NCI-H460 (cell line): ENCODE measurements at places on chromosomes 5 and 9.

DNA sequence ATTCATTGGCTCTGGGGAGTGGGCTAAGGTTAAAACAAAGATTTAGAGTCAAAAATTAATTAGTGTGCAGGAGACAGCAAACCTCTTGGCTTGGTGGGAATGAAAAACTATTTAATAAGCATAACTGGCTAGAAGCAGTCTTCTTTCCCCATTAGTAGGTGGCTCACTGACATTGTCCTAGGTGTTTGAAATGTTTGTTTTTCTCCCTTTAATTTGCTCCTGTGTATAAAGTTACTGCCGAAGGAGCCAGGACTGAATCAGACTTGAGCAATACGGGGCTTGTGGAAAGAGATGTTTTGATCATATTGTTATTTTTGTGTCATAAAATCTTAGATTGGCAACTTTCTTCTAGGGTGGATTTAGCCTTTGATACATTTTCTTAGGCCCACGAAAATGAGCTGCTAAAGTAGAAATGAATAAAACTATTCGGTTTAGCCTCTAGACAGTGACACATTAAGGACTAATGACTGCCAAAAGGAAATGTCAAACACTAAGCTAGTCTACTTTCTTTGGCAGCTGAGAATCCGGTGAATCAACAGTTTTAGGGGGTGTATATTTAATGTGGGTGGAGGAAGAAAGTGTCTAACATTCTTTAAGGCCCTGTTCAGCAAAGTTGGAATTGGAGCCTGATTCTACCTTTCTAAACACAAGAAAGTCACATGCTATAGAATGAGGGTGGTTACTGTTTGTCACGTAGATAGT lies 30.2 kb downstream of the LRRTM2 start:
- no peak for DNase-seq

GRCh38 chr9:16001856-16002255 lies 449.0 kb downstream of the CCDC171 start:
- no peak for DNase-seq

- DNase-seq = no peak
Measured at GRCh38 chr5:126883564-126884245, 106.8 kb downstream of the LMNB1 start.

DNA sequence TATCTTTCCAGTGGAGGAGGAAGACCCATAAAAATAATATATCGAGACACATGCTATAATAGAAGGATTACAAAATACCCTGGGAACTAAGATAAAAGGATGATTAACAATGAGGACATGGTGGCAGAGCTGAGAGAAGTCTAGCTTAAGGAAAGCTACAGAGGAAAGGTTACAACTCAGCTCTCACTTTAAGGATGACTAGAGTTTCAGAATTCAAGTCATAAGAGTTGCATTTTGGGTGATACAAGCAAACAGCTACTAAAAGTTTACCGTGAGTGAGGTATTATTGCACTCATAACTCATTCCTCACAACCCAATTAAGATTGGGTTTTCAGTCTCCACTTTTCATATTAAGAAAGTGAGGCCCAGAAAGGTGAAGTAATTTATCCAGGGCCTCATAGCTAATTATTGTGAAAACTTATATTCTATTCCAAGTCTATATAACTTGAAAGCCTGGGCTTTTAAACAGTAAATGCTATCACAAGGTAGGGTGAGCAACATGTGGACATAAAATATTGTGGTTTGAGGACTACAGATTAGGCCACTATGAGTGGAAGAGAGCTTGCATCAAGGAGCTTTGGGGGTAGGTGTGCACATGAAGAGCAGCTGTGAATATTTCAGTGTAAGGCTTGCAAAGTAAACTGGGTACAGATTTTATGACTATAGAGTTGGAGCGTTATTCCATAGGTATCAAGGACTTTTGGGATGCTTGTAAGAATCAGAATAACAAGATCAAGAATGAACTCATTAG lies 28.0 kb downstream of the JAKMIP2 start:
- DNase-seq = no peak

- DNase-seq = no peak
Measured at GRCh38 chr9:99845063-99845462, 23.4 kb downstream of the NR4A3 start.

- no peak for DNase-seq
Measured at GRCh38 chr5:35920890-35921289, 17.5 kb downstream of the CAPSL start.

DNA sequence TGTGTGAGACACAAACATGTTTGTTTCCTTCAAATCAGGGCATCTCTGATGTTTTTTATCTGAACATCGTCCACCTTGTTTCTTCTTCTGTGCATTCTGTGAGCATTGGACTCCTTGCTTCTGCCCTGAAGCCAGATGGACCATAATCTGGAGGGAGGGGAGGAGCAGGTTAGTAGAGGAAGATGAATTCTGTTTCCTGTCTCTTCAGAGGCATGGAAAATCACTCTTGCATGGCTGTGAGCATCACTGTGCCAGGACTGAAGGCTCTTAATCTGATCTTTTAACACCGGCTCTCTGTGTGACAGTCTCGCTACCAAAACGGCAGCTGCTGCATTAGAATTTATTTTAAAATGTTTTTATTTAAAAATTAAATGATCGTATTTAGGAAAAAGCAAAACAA lies 43.3 kb downstream of the TLE4 start:
- DNase-seq = no peak

DNA sequence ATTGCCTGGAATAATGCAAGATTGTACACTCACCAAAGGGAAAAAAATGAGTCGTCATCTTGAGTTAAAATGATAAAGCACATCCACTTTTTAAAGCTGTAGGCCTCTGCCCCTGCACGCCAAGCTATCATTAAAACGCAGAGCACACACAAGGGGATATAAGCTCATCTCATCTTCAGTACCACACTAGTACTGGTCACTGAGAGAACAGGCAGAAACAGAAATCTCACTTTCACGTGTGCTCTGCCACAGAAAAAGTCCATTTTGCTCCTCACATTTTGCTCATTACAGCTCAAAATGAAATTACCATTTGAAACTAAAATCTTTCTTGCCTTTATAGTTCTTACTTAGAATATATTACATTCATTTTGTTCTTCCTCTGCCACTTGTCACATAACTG lies 99.2 kb upstream of the SLC30A5 start:
- DNase-seq = no peak

- DNase-seq = no peak
Measured at GRCh38 chr5:2270467-2270866, 387.7 kb upstream of the IRX4 start.

DNA sequence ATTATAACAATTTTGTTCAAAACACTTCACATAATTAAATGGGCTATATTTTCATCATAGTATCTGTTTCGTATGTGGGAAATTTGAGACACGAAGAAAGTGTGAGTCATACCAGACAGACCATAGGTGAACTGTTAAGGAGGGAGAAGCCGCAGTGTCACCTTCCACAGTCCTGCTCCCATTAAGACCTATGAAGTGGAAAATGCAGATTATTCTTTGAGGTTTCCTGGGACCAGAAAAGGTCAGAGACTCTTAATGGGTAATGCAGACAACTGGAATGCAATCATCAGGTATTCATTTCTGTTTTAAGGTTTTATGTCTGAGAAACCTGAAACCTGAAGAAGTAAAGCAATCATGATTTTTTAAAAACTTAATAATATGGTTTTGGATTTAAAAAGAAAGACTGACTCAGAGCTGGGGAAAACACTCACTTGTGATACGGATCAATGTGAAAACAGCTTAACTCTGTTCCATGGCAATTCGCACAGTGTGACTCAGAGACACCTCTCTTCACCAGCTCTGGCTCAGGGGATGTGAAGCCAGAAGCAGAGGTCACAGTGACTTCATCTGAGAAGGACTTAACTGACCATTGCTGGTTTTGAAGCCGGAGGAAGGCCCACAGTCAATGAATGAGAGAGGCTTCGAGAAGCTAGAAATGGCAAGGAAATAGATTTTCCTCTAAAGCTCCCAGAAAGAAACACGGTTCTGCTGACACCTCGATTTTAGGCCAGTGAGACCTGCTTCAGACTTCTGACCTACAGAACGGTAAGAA lies 17.2 kb upstream of the GCNT1 start:
- no peak for DNase-seq

- DNase-seq = no peak
Measured at GRCh38 chr5:3324421-3325101, 271.1 kb upstream of the IRX1 start.

- DNase-seq = no peak
Measured at GRCh38 chr9:69104830-69105527, 69.1 kb upstream of the TJP2 start.

- DNase-seq = no peak
Measured at GRCh38 chr5:142015781-142016533, 3.1 kb upstream of the GNPDA1 start.

DNA sequence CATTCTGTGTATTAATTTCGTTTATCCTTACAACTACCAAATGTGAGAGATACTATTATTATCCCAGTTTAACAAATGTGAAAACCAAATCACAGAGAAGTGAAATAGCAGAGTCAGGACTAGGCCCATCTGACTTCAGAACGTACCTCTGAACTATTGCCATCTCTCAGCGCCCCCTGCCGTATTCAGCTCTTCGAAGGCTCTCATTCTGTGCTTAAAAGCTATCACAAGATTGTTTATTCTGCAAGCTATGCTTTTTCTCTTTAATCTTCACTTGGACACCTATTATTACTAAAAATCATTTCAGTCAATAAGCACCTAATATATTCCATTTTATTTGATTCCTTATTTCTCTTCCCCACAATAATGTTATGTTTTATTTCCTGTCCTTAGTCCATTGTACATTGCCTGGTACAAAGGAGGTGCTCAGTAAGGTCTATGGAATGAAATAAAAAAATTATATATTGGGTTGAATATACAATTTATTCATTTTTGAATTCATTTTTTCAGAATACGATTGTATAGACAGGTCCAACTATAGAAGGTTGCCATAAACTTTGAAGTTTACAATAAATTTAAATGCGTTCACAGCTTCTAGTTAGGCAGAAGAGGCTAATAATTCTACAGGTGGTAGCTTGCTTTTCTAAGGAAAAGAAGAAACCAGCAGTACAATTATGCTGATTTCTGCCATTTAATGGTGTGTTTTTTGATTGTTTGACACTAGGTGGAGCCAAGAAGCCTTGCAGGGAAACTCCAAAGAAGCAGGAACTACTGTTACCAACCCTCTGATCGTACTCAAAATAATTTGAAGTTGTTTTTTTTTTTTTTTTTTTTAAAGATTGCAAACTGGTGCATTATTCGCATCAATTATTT lies 202.2 kb upstream of the DMRTA1 start:
- DNase-seq = peak; percentile 58

- DNase-seq = no peak
Measured at GRCh38 chr5:179187229-179187678, 127.1 kb downstream of the ZNF354C start.

GRCh38 chr5:168314735-168315411 lies 23.4 kb downstream of the WWC1 start:
- DNase-seq = peak; percentile 62

- DNase-seq = no peak
Measured at GRCh38 chr9:119533504-119533903, 164.3 kb upstream of the BRINP1 start.

- DNase-seq = no peak
Measured at GRCh38 chr9:135885100-135885853, 22.1 kb downstream of the CAMSAP1 start.

DNA sequence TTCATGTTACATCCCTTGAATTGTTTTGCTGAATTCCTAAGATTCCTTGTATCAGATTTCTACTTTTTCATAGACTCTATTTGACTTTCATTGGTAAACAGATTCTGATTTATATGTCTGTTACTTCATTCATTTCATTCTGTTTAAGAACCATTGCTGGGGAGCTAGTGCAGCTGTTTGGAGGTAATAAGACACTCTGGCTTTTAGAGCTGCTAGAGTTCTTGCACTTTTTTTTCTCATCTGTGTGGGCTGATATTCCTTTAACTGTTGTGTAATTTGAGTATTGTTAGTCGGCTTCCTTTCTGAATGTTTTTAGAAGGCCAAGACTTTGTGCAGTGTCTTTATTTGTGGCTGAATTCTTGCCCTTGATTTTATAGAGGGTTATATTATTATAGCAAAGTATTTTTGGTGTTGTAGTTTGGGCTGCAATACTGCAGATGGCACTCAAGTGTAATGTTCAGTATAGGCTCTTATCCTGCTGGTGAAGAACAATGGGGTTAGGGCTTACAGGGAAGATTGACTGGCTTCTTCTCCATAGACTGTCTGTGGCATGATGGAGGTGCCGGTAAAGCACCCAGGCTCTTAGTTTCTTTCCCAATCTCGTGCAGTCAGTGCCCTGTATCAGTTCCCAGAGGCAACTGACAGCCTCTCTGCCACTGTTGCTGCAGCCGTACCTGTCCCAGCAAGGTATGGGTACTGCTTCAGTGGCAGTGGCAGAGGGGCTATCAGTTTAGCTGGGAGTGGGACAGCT lies 162.2 kb downstream of the OXCT1 start:
- DNase-seq = peak; percentile 28

GRCh38 chr5:67165526-67166459 lies 30.8 kb downstream of the CD180 start:
- DNase-seq = peak; percentile 86

- no peak for DNase-seq
Measured at GRCh38 chr5:143176048-143176447, 227.4 kb downstream of the NR3C1 start.

DNA sequence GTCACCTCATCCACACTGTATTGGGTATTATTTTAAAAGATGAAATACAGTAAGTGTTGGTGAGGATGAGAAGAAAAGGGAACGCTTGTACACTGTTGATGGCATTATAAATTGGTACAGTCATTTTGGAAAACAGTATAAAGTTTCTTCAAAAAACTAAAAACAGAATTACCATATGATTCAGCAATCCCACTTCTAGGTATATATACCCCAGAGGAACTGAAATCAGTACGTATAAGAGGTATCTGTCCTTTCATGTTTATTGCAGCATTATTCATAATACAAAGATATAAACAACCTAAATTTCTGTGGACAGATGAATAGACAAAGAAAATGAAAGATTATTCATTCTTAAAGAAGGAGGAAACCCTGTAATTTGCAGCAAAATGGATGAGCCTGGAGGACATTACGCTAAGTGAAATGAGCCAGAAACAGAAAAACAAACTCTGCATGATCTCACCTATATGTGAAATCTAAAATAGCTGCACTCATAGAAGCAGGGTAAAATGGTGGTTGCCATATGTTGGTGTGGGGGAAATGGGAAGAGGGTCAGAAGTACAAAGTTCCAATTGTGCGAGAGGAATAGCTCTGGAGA lies 191.6 kb downstream of the TRIM36 start:
- DNase-seq = no peak

DNA sequence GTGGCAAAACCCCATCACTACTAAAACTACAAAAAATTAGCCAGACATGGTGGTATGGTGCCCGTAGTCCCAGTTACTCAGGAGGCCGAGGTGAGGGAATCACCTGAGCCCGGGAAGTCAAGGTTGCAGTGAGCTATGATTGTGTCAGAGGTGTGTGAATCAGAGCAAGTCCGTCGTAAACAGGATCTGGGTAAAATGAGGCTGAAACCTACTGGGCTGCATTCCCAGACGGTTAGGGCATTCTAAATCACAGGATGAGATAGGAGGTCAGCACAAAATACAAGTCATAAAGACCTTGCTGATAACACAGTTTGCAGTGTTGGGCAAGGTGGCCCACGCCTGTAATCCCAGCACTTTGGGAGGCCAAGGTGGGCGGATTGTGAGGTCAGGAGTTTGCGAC lies 1.9 kb upstream of the CLTB start:
- DNase-seq = no peak
